ENCODE measurements at places on chromosomes 7 and 10.
A peak's percentile ranks its signal among the peaks of the same experiment; 100 is the strongest.

DNA sequence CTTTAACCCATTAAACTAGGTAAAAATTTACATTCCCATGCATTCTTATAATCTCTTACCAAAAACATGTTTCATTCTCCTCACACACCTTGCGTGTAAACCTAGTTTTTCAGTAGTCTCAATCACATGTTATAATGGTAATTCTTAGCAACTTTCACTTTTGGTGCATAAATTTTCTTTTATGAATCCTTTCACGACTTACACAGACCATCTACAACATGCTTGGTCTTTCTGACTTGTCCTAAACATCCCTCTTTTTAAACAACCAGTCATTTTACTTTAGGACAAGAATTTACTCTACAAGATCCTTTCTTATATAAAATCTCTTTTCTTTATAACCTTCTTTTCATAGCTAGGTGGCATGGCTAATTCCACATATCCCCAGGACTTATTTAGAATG lies 25.8 kb downstream of the FBXL13 start:
- no peak for DNase-seq

GRCh38 chr10:125284875-125285597 lies 124.7 kb upstream of the CTBP2 start:
- DNase-seq = peak; percentile 10

GRCh38 chr7:21675255-21675654 lies 132.4 kb downstream of the DNAH11 start:
- no peak for DNase-seq

GRCh38 chr10:102316421-102316820 lies 71.1 kb downstream of the GBF1 start:
- DNase-seq = no peak

GRCh38 chr7:3399858-3400257 lies 98.8 kb downstream of the SDK1 start:
- peak; percentile 69 for DNase-seq

DNA sequence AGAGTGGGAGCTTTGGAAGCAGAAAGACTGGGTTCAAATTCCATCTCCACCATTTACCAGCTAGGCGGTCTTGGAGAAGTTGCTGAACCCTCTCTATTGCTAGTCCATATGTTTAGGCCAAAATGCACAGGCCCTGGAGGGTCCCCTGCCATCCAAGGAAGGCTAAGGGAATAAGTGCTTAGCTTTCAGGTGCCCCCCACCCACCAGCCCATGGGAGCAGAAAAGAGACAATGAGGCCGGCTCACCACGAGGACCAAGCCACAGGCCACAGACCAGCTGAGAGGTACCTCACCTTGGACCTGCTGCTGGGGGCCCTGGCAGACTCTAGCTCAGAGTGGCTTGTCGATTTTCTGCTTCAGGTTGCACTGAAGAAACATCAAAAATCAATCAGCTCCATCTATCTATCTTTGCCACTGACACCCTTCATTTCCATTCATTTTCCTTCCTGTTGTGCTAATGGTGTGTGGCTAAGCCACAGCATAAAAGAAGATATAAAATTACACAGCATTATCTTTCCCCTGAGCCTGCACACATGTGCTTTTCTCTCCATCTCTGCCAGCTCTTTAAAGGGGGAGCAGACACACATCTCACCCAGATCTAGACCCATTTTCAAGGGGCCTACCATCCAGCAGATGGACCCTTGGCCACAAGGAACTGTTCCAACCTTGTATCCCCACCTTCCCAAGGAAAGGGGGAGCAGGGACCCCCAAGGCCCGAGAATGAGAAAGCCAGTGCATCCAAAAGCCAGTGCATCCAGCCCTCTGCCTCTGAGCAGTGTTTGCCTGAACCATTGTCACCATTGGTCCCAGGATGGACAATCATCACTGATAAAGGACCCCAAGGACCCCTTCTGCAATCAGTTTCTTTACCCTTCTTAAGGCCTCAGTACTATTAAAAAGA lies 65.4 kb downstream of the GRID1 start:
- DNase-seq = no peak

- DNase-seq = no peak
These were observed 20.6 kb upstream of the GDI2 start for GRCh38 chr10:5833814-5834213.

GRCh38 chr7:24911213-24911603 lies 68.8 kb downstream of the OSBPL3 start:
- DNase-seq = no peak

DNA sequence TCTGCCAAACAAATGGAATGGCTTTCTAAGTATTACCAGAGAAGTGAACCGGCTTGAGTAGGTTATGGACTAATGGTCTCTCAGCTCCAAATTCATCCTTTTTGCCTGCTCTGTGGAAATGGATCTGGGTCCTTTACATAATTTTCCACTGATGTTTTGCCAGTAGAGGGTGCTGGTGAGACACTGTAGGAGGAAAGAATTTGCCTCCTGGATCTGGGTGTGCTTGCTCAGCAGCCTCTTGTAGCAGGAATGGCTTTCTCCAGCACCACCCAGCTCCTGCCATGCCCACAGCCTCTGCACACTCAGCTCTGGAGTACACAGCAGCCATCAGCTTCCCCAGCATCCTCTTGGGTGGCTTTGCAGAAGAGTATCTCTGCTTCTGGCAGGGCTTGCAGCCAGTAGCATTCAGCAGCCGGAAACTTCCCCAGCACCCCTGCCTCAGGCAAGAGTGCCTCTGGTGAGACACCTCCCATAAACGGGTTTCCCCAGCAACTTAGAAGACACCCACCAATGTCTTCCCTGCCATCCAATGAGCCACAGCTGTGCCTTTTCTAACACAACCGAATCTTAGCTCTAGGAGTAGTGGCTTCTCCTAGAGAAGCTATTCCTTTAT lies 235.0 kb upstream of the PLPP4 start:
- peak; percentile 14 for DNase-seq

- DNase-seq = no peak
These were observed 38.9 kb upstream of the ANKRD1 start for GRCh38 chr10:90959826-90960225.

DNA sequence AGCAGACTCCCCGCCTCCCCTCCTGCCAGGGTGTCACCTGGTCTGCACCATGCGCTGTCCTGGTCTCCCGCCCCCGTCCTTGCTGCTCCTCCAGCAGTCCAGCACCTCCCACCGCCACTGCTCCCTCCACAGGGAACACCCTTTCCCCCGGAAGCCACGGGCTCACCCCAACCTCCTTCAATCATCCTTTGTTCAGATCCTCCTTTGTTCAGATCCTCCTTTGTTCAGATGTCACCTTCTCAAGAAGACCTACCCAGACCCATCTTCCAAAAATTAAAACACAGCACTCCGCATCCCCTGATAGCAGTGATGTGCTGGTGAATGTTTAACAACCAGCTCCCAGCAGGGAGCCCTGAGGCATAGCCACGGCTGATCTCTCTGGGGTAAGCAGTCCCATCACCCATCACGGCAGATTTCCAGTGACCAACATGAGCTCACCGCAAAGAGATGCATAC lies 237.7 kb downstream of the USP6NL start:
- DNase-seq = no peak
